ENCODE measurements at places on chromosomes 1 and 21.

GRCh38 chr1:54227091-54227602, 27.2 kb downstream of the MRPL37 start:
- no peak for DNase-seq

DNA sequence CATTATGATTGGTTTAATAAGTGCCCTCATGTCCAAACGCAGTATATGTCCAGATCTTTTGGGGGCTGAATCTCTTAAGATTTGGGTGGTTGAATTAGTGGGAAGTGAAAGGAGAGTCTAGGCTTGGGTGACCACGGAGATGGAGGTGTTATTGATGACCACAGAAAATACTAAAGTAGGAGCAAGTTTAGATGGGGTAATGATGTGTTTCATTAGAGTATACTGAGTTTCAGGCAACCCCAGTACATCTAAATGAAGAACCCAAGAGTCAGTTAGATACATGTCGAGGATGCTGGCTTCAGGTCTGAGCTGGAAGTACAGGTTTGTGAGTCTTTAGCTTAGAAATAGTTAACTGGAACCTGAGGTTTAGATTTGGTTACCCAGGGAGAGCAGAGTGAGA, 6.5 kb upstream of the ZZZ3 start:
- DNase-seq = no peak

DNA sequence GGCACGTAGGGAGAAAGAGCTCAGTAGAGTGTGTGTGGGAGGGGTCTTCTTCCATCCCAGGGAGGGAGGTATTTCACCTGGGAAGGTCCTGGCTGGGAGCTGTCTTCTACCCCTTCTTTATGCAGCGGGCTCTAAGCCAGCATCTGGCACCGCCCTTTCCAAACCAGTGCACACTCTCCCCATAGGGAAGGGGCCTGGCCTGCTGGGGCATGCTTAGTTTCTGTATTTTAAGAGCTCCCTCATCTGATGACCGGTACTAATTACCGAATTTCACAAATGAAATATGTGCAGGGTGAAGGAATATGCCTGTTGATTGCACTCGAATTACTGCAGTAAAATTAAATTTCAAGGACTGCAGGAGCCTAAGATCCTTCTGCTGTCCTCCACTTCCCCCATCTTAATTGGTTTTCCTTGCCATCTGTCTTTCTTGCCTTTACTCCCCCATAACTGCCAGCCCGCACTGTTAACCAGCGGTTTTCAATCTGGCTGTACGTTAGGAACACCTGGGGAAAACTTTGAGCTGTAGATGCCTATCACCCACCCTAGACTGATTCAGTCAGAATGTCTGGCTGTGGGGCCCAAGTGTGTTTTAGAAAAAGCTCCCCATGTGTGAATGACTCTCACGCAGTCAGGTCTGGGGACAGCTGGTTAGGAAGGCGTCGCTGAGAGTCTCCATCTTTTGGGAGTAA, 20.1 kb downstream of the GALNT2 start:
- no peak for DNase-seq

- DNase-seq = no peak
Observed at GRCh38 chr1:1437033-1437903, 1.8 kb downstream of the VWA1 start.

Measured in activated B cell treated with CpG ODN at 0.5 μM for 24 hours (primary cell).